Lung (tissue), 17 donors: ENCODE measurements at places on chromosomes 3 and 15. TPM values are rescaled to one million over a fixed set of nuclear protein-coding genes. Genes with fewer than 3 reads are reported as not detected.

Gene SQOR
- 115 TPM for total RNA-seq

Gene CYP8B1
- total RNA-seq, result not detected

Gene CLDN1
- total RNA-seq, result 29.8 TPM

Gene ISLR
- 30.4 TPM for total RNA-seq

Gene KBTBD12
- 3.1 TPM for total RNA-seq

Gene CACNA2D2
- total RNA-seq, result 35.8 TPM

DNA sequence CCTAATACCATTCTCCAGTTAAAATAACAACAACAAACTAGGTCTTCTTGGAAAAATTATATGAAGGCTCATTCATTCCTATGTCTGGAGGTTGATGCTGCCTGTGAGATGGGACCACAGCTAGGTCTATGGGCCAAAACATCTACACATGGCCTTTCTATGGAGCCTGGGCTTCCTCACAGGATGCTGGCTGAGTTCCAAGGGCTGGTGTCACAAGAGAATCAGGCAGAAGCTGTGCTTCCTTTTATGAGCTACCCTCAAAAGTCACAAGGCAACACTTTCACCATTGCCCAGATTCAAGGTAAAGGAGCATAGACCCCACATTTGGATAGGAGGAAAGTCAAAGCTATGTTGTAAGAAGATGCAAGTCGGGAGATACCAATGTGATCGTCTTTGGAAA lies 4.6 kb upstream of the RTP2 start:
- H3K27me3 ChIP-seq, result no peaks in the 10 kb centered on the region
- no peaks in the 10 kb centered on the region for H3K36me3 ChIP-seq
- H3K27ac ChIP-seq, result no peak overlapping the region
- peak; percentile 41 for DNase-seq

DNA sequence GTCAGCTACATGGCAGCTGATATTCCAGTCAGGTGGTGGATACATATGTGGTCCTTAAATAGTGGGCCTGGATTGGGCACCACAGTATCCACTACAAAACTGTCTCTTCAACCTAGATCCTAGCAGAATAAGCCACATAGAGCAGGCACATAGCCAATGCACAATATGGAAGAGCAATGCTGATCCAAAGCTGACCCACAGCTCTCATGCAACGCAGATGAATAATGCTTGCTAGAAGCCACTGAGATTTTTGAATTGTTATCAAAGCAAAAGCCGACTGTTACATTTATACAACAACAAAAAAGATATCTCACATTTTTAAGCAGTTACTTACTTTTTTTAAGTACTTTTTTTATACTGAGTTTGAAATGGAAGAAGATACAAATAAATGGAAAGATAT lies 11.2 kb downstream of the CNTN3 start:
- no peaks in the 10 kb centered on the region for H3K36me3 ChIP-seq
- no peak overlapping the region for H3K4me3 ChIP-seq
- DNase-seq, result no peak
- no peak overlapping the region for H3K27ac ChIP-seq

GRCh38 chr15:82851306-82851850 lies 42.0 kb downstream of the WHAMM start:
- H3K4me3 ChIP-seq, result no peak overlapping the region
- no peaks in the 10 kb centered on the region for H3K27me3 ChIP-seq
- no peak overlapping the region for H3K27ac ChIP-seq
- H3K4me1 ChIP-seq, result no peaks in the 10 kb centered on the region

DNA sequence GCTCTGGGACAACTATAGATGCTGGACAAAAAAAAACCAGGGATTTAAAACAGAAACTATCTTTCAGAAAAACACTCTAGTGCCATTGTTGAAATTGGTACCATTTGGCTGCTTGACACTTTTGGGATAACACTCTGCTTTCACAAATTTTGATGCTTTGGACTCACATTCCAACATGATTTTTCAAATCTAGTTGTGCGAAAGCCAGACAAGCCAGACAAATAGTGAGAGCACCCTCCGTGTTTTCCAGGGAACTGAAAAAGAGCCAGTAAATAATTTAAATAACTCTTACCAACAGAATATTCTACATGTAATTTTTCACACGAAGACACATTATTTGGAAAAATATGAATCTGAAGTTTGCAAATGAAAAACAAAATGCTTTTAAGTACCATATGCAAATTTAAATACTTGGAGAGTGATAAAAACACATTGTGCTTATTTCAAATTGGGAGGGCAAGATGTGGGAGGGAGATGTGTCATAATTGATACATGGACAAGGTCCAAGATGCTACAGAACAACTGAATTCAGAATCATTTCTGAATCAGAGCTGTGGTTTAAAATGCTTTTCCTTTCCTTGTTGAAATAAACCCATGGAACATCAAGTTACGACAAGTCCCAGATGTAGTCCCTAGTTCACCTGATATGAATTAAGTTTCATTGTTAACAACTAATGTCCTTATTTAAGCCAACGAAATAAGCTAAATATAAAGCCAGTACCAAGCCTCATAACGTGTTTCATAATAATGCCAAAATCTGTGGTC lies 144.2 kb upstream of the SOX2 start:
- DNase-seq, result no peak
- no peaks in the 10 kb centered on the region for H3K4me1 ChIP-seq
- H3K27me3 ChIP-seq, result no peaks in the 10 kb centered on the region
- H3K36me3 ChIP-seq, result no peaks in the 10 kb centered on the region
- no peak overlapping the region for H3K4me3 ChIP-seq

DNA sequence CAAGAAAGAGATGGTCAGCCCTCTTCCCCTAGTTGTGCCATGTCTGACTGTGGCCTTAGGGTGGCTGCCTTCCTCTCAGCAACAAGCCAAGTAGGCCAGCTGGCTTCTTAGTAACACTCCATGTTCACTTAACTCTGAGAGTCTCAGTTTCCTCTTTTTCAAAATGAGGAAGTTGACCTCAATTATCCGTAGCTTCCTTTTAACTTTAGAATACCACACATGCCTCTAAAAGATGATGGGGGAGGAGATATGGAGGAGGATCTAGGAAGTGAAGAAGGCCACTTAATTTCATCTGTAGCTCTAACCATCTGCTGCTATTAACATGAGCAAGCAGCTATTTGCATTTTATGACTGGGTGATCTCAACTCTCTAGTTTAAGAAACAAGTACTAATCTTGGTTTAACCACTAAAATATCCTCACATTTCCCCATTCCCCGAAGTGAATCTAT lies 32.9 kb downstream of the CD200R1L start:
- peaks cover 2% of the 10 kb centered on the region for H3K4me1 ChIP-seq
- H3K36me3 ChIP-seq, result no peaks in the 10 kb centered on the region
- H3K27me3 ChIP-seq, result no peaks in the 10 kb centered on the region
- H3K27ac ChIP-seq, result no peak overlapping the region

DNA sequence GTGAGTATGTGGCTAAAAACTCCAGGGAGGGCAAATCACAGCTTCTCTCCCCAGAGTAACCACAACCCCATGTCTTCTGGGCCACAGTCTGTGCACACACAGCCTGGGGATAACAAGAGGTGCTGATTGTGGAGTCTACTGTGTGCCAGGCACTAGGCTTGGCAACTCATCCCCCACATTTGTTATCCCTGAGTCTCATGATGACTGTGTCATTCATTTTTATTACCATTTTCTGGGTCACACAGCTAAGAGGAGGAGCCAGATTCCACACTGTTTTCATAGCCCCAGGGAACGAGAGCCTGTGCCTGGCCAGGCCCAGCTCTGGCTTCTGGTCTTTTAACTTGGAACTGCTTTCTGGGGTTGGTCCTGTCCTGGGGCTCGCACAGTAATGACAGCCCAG lies 34.5 kb downstream of the ESYT3 start:
- H3K27me3 ChIP-seq, result no peaks in the 10 kb centered on the region
- no peaks in the 10 kb centered on the region for H3K4me1 ChIP-seq
- no peak for DNase-seq
- H3K4me3 ChIP-seq, result no peak overlapping the region
- peaks cover 12% of the 10 kb centered on the region for H3K36me3 ChIP-seq

DNA sequence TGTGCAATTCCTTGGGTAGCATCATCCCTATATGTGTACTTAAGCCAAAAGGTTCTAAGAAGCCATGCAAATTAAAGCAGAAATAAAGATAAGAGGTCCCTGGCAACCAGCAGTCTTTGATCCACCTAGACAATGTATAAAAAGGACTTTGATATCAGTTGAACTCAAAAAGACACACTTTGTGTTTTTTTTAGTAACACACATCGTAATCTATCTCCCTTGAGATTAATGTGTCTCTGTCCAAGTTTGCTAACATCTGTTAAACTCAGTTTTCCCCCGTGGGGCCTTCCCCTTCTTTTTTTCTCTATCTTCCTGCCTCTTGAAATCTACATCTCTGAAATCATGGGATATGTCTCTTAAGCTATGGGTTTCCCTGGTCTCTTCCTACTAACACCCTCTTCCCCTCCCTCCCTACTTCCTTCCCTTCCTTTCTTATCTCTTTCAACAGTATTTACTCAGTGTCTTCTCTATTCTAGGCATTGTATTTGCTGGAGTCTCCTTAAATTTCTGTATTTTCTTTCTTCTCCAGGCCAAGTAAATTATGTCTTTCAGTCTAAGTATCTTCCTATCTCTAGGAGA lies 27.7 kb downstream of the ALDH1A2 start:
- H3K4me1 ChIP-seq, result peaks cover 14% of the 10 kb centered on the region
- H3K27ac ChIP-seq, result no peak overlapping the region
- no peak for DNase-seq
- H3K36me3 ChIP-seq, result no peaks in the 10 kb centered on the region
- H3K4me3 ChIP-seq, result no peak overlapping the region

GRCh38 chr3:194440756-194441155 lies 41.7 kb upstream of the GP5 start:
- peaks cover 1% of the 10 kb centered on the region for H3K4me1 ChIP-seq
- DNase-seq, result no peak
- no peak overlapping the region for H3K4me3 ChIP-seq
- H3K27me3 ChIP-seq, result no peaks in the 10 kb centered on the region
- H3K36me3 ChIP-seq, result peaks cover 48% of the 10 kb centered on the region

GRCh38 chr3:106850437-106850836 lies 526.8 kb upstream of the CCDC54 start:
- H3K27ac ChIP-seq, result no peak overlapping the region
- no peaks in the 10 kb centered on the region for H3K36me3 ChIP-seq
- H3K4me1 ChIP-seq, result no peaks in the 10 kb centered on the region
- no peaks in the 10 kb centered on the region for H3K27me3 ChIP-seq

DNA sequence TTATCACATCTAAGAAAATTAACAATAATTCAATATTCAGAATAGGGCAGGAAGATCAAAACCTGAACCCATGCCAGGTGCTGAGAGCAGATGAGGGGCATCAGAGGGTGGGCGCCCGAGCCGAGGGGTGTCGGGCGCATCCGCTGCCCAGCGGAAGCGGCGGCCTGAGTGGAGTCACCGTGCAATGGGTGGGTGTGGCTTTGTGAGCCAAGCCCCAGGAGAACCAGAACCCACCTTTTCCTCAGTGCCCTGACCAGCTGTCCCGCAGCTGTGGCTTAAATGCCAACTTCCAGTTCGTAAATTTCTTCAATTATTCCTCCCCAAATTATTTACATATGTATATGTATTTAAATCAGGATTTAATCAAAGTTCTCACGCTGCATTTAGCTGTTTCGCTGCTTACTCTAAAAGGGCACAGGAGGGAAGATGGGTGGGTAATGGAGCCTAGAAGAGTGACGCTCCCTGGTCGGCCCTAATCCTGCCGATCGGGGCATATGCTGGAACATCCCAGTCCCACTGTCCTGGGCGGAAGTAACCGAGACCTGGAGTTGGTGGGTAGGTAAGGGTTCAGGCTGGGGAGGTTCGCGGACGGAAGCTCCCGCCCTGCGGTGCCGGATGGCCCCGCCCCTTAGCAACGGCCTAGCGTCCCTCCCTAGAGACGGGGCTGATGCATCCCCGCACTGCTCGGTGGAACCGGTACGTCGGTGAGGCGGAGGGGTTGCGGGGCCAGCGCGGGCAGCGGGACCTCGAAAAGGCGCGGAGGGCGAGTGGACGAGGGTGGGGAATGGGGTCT lies 1.3 kb downstream of the DNAH1 start:
- H3K4me1 ChIP-seq, result peaks cover 13% of the 10 kb centered on the region
- H3K36me3 ChIP-seq, result no peaks in the 10 kb centered on the region
- DNase-seq, result peak; percentile 65

DNA sequence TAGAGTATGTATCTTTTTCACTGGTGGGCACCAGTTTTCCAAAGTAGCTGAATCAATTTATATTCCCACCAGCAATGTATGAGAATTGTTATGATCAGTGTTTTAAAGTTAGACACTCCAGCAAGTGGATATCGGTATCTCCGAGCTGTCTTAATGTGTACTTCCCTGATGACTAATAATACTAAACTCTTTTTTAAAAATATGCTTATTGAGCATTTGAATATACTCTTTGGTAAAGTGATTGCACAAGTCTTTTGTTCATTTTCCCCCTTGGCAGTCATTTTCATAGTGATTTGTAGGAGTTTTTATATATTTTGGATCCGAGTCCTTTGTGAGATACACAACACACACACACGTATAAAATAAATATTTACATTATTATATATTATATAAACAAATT lies 12.5 kb upstream of the FEM1B start:
- H3K27me3 ChIP-seq, result peaks cover 14% of the 10 kb centered on the region
- no peak overlapping the region for H3K4me3 ChIP-seq
- no peak for DNase-seq
- H3K36me3 ChIP-seq, result no peaks in the 10 kb centered on the region
- no peaks in the 10 kb centered on the region for H3K4me1 ChIP-seq
